Progenitor cell of endocrine pancreas (in vitro differentiated cells): ENCODE measurements at places on chromosomes 13 and 19. TPM values are rescaled to one million over a fixed set of nuclear protein-coding genes. Genes with fewer than 3 reads are reported as not detected.

Gene IGFL4
- total RNA-seq: 0.84 and 1.2 TPM in 2 replicates

GRCh38 chr19:31262725-31263191 is 86.5 kb downstream of the TSHZ3 start:
- no peak overlapping the region for H3K4me3 ChIP-seq
- H3K27ac ChIP-seq: no peak overlapping the region
- H3K36me3 ChIP-seq: no peaks in the 10 kb centered on the region
- peaks cover 27% of the 10 kb centered on the region for H3K27me3 ChIP-seq
- DNase-seq: no peak

- H3K36me3 ChIP-seq: no peaks in the 10 kb centered on the region
- peaks cover 8% of the 10 kb centered on the region for H3K27me3 ChIP-seq
- H3K4me3 ChIP-seq: no peak overlapping the region
- H3K27ac ChIP-seq: no peak overlapping the region
- DNase-seq: no peak
- peaks cover 2% of the 10 kb centered on the region for H3K4me1 ChIP-seq
These were observed 53.5 kb upstream of the WASF3 start for GRCh38 chr13:26503826-26504594.

Gene JSRP1
- 1.00 and 1.6 TPM in 2 replicates for total RNA-seq

DNA sequence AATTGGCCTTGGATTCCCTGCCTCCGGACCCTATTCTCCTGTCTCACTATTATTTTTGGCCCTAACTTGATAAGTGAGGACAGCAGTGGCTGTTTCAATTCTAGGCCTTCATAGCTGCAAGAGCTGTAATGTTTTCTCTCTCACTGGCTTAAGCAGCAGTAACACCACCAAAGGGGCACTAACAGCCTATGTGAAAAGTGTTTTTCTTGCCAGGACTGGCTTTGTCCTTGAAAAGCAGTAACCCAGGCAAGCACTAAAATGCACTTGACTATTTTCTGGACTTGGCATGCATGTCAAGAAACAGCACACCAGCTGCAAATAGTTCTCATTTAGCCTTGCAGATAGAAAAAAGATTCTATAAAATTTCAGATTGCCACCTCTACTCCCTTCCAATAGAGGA is 9.3 kb upstream of the FBXL3 start:
- H3K4me1 ChIP-seq: no peaks in the 10 kb centered on the region
- no peak overlapping the region for H3K27ac ChIP-seq
- no peak overlapping the region for H3K4me3 ChIP-seq
- DNase-seq: no peak

Gene ACP7
- not detected in 2 replicates for total RNA-seq

DNA sequence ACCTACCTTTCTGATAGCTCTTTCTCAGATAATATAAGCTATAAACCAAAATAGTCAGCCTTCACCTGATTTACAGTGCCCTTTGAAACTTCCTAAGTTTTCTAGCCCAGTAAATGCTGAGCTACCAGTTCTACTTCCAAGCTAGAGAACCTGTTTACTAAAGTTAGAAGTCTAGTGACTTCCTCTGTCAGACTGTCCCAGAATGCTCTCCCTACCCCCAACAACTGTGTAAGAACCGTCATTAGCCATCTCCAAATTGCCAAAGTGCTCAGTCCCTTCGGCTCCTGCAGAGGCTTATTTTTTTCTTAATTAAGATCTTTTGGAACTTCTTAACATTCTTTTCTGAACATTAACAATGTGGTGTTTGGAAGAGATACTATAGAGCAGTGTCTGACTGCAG is 3.2 kb upstream of the ABCC4 start:
- H3K4me3 ChIP-seq: no peak overlapping the region
- H3K36me3 ChIP-seq: no peaks in the 10 kb centered on the region
- H3K4me1 ChIP-seq: peaks cover 4% of the 10 kb centered on the region
- H3K27me3 ChIP-seq: peaks cover 23% of the 10 kb centered on the region
- no peak overlapping the region for H3K27ac ChIP-seq
- no peak for DNase-seq

GRCh38 chr19:33402421-33403220 is 29.1 kb downstream of the CEBPG start:
- no peaks in the 10 kb centered on the region for H3K27me3 ChIP-seq
- no peak for DNase-seq
- H3K27ac ChIP-seq: no peak overlapping the region
- peaks cover 5% of the 10 kb centered on the region for H3K4me1 ChIP-seq
- no peaks in the 10 kb centered on the region for H3K36me3 ChIP-seq

- no peak overlapping the region for H3K4me3 ChIP-seq
- H3K27me3 ChIP-seq: peaks cover 29% of the 10 kb centered on the region
- H3K4me1 ChIP-seq: peaks cover 15% of the 10 kb centered on the region
- H3K36me3 ChIP-seq: no peaks in the 10 kb centered on the region
These were observed 3.5 kb upstream of the CYP2S1 start for GRCh38 chr19:41189425-41190065.

DNA sequence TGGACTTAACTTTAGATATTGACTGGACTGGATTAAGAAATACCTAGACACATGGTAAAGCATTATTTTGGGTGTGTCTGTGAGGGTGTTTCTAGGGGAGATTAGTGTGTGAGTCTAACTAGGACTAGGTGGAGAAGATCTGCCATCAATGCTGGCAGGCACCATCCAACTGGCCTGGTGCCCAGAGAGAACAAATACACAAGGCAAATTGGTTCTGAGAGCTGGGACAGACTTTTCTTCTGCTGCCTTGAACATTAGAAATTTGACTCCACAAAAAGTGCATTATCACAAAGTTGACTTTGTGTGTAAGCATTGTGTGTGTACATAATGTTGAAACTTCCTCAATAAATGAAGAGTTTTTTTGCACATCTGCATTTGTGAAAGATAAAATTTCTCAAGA is 522.1 kb downstream of the SUCLA2 start:
- H3K4me1 ChIP-seq: no peaks in the 10 kb centered on the region
- H3K4me3 ChIP-seq: no peak overlapping the region
- no peak for DNase-seq
- H3K27me3 ChIP-seq: no peaks in the 10 kb centered on the region
- no peaks in the 10 kb centered on the region for H3K36me3 ChIP-seq

GRCh38 chr19:44689290-44690130 is 9.4 kb upstream of the CEACAM16 start:
- H3K27me3 ChIP-seq: peaks cover 3% of the 10 kb centered on the region
- peak; percentile 88 for DNase-seq
- peaks cover 16% of the 10 kb centered on the region for H3K4me1 ChIP-seq
- H3K4me3 ChIP-seq: no peak overlapping the region

DNA sequence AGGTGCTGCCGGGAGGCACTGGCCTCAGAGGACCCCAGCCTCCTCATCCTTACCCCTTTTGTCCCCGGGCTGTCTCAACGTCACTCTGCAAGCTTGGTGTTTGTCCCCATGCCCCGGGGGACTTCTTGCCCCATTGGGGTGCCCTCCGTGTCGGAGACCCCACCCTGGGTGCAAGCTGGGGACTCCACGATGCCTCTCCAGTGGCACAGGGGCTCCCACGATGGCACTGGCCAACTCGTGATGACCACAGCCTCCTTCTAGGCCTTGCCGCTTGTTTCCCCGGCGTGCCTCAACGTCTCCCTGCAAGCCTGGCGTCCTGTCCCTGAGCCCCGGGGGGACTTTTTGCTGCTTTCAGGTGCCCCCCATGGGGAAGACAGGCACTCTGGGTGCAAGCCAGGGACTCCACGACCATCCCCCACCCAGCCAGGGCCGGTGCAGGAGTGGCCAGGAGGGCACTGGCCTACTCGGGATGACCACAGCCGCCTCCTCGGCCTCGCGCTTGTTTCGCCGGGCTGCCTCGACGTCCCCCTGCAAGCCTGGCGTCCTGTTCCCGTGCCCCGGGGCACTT is 237.0 kb downstream of the TUBA3C start:
- H3K27me3 ChIP-seq: no peaks in the 10 kb centered on the region
- H3K27ac ChIP-seq: no peak overlapping the region
- no peak for DNase-seq
- H3K4me1 ChIP-seq: no peaks in the 10 kb centered on the region
- no peak overlapping the region for H3K4me3 ChIP-seq

Gene OBI1
- 22.3 TPM in 2 replicates for total RNA-seq

Gene CFD
- 1.1 and 1.3 TPM in 2 replicates for total RNA-seq

DNA sequence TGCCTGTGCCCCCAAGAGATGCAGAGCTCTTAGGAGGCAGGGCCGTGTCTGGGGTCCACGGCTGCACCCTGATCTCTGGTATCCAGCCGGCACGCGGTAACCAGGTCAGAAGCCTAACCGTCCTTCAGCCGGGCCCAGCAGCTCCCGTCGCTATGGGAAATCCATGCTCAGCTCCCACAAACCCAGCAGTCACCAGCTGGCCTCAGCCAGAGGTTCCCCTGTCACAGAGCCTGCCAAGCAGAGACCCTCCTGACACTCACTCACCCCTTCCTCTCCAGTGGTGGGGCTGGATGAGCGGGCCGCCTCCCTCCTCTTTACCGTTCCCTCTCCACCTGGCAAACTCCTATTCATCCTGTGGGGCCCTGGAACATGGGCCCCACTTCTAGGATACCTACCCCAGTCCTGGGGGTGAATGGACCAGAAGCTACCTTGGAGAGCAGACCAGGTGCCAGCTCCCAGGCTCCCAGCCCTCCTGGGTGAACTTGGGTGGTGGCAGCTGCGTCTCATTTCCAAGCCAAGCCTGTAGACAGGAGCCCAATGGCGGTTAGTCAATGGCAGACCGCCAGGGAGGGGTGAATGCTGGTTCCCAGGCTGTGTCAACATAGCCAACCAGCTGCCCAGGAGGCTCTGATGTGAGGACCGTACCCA is 21.4 kb upstream of the TCF3 start:
- H3K27ac ChIP-seq: no peak overlapping the region
- H3K36me3 ChIP-seq: no peaks in the 10 kb centered on the region
- no peak for DNase-seq
- peaks cover 35% of the 10 kb centered on the region for H3K27me3 ChIP-seq

Gene TNFSF9
- total RNA-seq: 0.53 TPM in 1 of 2 replicates, not detected in the other

Gene DNAJC15
- 27.4 and 30.0 TPM in 2 replicates for total RNA-seq

GRCh38 chr13:94662274-94662945 is 49.9 kb downstream of the SOX21 start:
- no peak overlapping the region for H3K4me3 ChIP-seq
- peaks cover 51% of the 10 kb centered on the region for H3K4me1 ChIP-seq
- H3K27ac ChIP-seq: no peak overlapping the region
- no peak for DNase-seq

DNA sequence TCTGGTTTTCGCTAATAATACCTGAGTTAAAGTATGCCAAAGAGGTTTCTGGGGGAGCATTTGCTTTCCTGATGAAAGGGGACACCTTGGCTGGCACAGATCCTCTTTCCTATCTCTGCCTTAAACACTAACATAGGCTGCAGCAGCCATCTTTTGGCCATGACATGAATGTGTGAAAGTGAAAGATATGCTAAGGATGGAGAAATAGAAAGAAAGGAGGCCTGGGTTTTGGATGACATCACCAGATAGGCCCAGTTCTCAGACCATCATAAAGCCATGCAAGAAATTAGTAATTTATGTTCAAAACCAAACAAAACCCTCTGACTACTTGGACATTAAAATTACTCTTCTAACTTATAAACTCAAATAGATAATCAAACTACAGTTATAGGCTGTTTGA is 279.7 kb downstream of the COG6 start:
- H3K4me1 ChIP-seq: peaks cover 2% of the 10 kb centered on the region
- no peak overlapping the region for H3K4me3 ChIP-seq
- no peak overlapping the region for H3K27ac ChIP-seq
- H3K27me3 ChIP-seq: no peaks in the 10 kb centered on the region
- H3K36me3 ChIP-seq: no peaks in the 10 kb centered on the region

Gene KMT2B
- 65.0 and 70.2 TPM in 2 replicates for total RNA-seq

DNA sequence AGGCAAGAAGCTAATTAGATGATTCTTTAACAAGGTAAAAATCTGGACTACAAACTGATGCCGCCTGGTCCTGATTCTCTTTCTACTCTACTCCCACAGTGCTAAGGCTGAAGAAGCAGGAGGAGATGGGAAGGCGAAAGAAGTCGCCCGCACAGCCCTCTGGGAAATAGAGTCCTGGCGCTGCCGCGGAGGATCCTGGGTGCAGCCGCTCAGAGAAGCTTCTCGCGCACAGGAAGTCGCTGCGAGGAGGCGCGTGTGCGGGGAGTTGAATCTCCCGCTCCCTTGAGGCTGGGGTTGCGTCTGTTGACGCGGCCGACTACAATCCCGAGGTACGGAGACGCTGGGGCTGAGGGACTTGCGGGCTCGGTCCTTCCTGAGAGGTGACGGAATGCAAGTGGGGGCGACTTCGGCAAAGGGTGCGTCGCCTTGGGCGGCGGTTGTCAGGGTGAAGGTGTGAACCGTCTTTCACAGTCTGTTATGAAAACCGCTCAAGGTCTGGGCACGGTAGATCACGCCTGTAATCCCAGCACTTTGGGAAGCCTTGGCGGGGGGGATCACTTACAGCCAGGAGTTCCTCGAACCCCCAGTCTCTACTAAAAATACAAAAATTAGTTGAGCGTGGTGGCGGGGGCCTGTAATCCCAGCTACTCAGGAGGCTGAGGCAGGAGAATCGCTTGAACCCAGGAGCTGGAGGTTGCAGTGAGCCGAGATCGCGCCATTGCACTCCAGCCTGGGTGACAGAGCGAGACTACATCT is at the start of gene ZNF473:
TSS of gene ZNF473 (plus strand) at position 212 of the 756 bp plus-strand sequence. CDS start 5,078 bp downstream, outside the sequence.
- H3K4me3 ChIP-seq: peak within 1 kb of the TSS; percentile 98
- H3K36me3 ChIP-seq: peaks cover 3% of the 10 kb centered on the region
- DNase-seq: peak; percentile 73
- H3K4me1 ChIP-seq: peaks cover 13% of the 10 kb centered on the region
- no peaks in the 10 kb centered on the region for H3K27me3 ChIP-seq

DNA sequence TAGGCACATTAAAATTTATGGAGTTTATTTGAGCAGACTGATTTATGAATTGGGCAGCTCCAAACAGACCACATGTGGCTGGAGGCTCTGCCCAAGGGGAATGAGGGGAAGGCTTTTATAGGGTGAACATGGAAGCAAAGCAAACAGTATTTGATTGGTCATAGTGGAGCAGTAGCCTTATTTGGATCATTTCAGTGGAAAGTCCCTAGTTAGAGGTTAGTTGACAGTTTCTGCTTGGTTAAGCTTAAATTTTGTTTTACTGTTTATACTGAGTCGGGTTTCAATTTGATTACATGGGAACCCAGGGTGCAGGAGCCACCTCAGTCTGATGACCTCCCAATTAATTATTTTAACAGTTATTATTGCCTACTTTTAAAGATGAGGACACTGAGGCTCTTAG is 140.5 kb downstream of the NDFIP2 start:
- no peak for DNase-seq
- H3K27me3 ChIP-seq: no peaks in the 10 kb centered on the region
- no peak overlapping the region for H3K27ac ChIP-seq
- H3K36me3 ChIP-seq: peaks cover 8% of the 10 kb centered on the region
- no peak overlapping the region for H3K4me3 ChIP-seq
- peaks cover 23% of the 10 kb centered on the region for H3K4me1 ChIP-seq

- H3K4me1 ChIP-seq: peaks cover 65% of the 10 kb centered on the region
- no peak overlapping the region for H3K4me3 ChIP-seq
- H3K27me3 ChIP-seq: no peaks in the 10 kb centered on the region
- DNase-seq: no peak
- H3K36me3 ChIP-seq: peaks cover 11% of the 10 kb centered on the region
- no peak overlapping the region for H3K27ac ChIP-seq
These were observed 44.2 kb downstream of the WASF3 start for GRCh38 chr13:26601669-26602068.

Gene KLC3
- 1.1 and 1.6 TPM in 2 replicates for total RNA-seq

DNA sequence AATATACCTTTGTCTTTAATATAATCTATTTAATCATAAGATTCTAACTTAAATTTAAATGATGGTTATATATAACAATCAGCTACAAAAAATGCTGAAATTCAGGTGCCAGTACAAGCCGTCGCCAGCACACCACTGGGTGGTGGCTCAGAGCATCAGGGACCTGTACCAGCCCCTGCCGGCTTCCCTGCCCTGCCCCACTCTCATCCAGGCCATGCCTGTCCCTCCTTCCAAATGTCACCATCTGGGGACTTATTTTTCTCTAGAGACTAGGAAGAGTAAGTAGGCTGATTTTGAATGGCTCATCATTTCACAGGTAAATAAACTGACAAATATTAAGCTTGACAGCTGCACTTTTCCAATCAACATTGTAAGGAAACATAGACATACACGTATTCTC is 1.6 kb downstream of the METTL21C start:
- DNase-seq: no peak
- no peak overlapping the region for H3K27ac ChIP-seq
- H3K27me3 ChIP-seq: no peaks in the 10 kb centered on the region
- peaks cover 7% of the 10 kb centered on the region for H3K4me1 ChIP-seq

Gene PGLYRP1
- total RNA-seq: not detected in 2 replicates
